GM13977 (cell line): ENCODE measurements at places on chromosomes 2 and 18.

DNA sequence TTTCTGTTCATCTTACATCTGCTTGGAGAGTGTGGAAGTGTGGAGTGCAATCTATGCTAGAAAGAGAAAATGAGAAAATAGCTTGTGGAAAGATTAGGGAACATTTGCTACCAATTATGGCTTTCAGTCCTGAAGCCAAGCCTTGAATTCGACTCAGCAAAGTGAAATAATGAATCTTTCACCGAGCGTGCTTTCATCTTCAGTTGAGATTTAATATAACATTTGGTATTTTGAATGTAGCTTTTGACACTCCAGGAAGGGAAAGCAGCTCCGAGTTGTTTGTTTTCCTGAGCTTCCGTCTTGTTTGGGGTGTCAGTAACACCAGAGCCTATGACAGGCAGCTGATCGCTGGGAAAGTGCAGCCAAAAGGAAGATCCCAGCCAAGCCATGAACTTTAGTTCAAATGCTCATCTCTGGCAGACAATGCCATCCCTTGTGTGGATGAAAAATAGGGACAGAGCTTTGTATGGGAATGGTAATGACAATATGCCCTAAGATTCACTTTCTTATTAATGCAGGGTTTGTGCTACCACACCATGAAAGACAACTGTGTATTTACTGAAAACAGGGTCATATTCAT is 25.0 kb upstream of the PHLPP1 start:
- no peak for DNase-seq

DNA sequence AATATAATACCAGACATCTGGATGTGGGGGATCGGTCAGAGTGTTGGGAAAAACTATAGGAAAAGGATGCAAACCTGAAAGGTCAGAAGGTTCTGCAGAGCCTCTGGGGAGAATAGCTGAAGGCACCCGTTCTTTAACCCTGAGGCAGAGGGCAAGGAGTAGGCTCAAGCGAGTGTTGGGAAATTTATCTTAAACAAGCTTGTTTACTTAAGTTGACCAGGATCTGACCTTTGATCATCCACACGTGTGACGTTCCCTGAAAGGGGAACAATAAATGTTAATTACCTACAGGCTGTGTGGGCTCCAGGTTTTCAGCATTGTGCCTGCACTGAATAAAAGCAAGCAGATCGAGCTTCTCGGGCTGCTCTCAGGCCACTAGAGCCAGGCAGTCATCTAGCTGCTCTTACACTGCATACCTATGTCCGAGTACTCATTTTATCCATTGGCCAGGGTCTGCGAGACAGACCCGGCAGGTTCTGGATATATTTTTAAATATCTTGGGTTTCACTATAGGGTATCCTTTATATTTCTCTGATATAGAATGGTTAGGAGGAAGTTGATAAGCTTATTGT is 400.6 kb upstream of the CHST9 start:
- DNase-seq = no peak

DNA sequence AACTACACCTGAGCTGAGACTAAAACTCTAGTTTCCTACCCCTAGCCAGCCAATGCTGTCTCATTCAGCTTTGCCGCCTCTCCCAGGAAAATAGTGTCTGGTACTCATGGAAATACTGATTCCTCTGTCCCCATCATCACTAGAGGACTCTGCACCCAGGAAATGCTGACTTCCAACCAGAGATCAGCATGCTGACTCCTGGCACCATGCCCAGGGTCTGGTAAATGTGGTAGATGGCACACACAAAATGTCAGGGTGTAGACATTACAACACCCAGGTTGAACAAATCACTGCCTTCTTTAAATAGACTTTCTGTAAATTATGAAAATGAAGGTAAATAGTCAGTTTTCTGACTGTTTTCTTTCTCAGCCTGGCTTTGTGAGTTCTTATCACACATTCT is 307.3 kb upstream of the CHAC2 start:
- no peak for DNase-seq

DNA sequence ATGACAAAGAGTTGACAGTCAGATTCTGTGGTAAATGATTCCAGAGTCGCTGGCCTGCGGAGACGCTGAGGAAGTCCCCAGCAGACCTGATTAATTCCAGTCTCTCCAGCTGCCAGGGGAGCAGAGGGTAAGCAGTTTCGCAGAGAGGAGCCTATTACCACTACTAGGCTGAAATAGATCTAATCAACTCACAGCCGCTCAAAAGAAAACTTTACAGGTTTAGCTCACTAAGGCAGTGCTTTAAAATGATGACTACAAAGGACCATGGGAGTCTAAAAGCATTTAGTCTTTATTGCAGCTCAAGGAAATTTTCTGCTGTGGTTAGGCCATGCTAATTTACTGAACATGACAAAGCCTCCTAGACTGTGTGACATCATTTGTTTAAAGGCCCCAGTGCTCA is 445.6 kb upstream of the POU3F3 start:
- DNase-seq = no peak

DNA sequence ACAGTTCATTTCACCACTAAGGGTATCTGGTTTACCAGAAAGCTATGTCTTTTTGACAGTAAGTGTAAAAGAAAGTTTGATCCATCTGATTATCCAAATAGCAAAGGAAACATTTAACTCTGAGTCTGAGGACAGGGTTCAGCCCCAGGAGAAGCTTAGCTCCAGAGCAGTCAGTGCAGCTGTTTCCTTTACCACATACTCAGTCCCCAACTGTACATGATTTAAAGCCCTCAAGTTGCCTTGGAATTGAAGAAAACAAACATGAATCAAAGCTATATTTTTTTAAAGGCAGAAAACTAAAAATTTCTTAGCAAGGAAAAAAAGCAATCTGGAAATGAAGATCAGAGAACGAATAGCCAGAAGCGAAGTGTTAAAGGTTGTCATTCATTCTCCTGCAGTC is 746.0 kb downstream of the METTL4 start:
- no peak for DNase-seq

DNA sequence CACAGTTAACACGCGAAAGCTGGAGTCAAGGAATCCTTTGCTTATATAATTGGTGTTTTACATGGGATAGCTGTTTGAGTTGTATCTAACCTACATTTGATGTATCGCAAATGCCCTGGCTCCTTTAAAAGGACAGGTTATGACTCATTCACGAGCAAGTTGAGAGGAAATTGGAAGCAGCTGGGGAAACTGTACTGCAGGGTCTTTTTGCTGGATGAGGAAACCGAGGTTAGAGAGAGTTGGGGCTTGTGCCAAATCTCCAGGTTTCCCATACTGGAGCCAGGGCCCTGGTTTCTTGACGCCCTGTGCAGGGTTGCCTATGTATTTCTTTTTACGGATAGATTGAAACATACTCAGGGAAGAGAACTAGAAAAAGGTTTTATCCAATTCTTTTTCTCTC is 60.0 kb upstream of the SPTBN1 start:
- no peak for DNase-seq

DNA sequence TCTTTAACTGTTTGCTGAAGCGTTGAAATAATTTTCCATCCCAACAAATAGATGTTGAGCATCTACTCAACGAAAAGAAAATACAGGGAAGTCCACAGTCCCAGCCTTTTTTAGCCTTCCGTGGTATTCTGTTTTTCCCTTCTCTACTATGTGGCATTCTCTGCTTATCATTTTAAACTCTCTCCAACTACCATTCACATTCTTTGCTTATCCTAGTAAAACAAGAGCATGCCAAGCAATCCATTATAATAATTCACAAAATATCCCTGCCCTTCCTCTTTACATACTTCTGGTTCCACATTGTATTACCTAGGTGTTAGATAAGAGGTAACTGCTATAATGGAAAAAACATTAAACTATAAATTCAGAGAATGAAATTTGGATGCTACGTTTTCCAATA is 1.6 kb upstream of the SESTD1 start:
- DNase-seq = no peak

DNA sequence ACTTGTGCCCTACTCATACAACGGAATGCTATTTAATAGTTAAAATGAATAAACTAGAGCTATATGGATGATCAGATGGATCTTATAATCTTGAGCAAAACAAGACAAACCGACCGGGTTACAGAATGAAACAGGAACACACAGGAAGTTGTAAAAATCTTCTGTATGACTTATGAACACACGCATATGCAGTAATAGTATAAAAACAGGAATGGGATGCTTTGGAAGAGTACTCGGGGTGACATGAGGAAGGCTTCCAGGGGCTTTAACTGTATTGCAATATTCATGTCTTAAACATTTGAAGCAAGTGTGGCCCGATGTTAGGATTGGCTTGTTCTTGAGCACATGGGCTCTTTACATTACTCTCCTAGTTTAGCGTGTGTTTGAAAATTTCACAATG is 14.9 kb upstream of the E2F6 start:
- DNase-seq = no peak

DNA sequence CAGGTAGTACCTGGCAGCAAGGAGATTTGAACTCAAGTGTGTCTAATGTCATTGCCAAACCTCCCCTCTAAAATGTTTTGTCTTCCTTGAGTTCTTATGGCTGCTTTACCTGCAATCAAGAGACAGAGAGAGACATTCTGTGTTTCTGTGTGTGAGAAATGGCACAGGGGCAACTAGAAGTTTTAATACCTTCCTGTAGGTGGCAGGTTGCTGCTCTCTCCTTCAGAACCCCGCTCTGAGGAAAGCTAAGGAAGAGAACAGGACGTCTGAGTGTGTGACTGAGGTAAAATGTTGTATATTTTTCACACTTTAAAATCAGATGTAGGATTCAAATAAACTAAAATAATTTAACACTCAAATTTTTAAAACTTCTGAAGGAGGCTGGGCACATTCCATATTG is 19.2 kb downstream of the DTNA start:
- peak; percentile 17 for DNase-seq
